ENCODE measurements at places on chromosomes 7 and 10.

GRCh38 chr7:45074528-45075354 lies 14.0 kb downstream of the NACAD start:
- no peak for DNase-seq
- H3K27ac ChIP-seq: peak overlapping the region; percentile 64

DNA sequence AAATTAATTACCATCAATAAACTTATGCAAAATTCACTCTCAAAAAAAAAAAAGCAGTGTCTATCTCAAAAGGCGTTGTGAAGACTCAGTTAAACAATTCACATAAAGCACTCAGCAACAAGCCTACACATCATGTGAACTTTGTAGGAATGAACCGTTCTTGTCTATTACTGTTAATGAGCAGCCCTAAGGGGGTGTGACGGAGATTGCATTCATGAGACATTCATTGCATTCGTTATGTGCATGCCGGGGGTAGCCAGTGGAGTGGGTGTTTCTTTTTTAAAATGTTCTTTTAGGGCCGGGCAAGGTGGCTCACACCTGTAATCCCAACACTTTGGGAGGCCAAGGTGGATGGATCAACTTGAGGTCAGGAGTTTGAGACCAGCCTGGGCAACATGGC lies 193.0 kb downstream of the PRPF18 start:
- H3K36me3 ChIP-seq: peaks cover 49% of the 10 kb centered on the region
- H3K4me3 ChIP-seq: no peak overlapping the region
- H3K27me3 ChIP-seq: peaks cover 2% of the 10 kb centered on the region
- H3K27ac ChIP-seq: no peak overlapping the region

DNA sequence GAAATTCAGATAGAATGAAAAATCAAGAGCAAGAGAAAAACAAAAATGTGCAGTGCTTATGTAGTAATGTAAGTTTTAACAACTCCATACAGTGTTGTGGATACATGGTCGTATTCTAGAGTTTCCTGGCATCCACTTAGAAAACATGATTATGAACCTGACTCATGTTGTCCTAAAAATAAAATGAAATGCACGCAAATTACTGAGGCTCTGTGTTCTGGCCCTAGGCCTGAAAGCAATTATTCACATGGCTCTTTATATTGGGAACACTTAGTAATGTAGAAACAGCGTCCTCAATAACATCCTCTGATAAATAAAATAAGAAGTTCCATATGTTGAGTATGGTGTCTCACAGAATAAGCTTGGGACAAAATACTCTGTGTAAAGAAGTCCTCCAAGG lies 200.2 kb upstream of the SEMA3E start:
- no peaks in the 10 kb centered on the region for H3K36me3 ChIP-seq
- no peak for DNase-seq
- no peaks in the 10 kb centered on the region for H3K27me3 ChIP-seq
- H3K27ac ChIP-seq: no peak overlapping the region
- no peaks in the 10 kb centered on the region for H3K4me1 ChIP-seq

DNA sequence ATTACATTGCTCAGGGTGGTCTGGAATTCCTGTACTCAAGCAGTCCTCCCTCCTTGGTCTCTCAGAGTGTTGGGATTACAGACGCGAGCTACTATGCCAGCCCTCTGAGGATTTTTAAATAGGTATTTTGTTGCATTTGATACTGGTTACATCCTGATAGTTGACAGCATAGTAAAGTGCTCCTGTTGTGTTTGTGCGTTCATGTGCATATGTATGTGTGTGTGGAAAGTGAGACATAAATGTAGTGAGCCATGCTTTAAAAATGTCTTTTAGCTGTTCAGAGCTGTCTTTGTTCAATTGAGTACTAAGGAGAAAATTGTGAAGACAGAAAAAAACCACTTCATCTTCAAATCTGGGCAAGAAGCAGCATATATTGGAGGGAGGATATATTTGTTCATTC lies 27.8 kb downstream of the ZNRF2 start:
- no peaks in the 10 kb centered on the region for H3K36me3 ChIP-seq
- H3K27me3 ChIP-seq: no peaks in the 10 kb centered on the region
- no peak overlapping the region for H3K27ac ChIP-seq
- H3K4me1 ChIP-seq: peaks cover 7% of the 10 kb centered on the region

GRCh38 chr7:73850781-73851207 lies 8.5 kb upstream of the METTL27 start:
- DNase-seq: no peak
- H3K36me3 ChIP-seq: no peaks in the 10 kb centered on the region
- H3K27me3 ChIP-seq: peaks cover 50% of the 10 kb centered on the region
- no peak overlapping the region for H3K4me3 ChIP-seq
- peaks cover 43% of the 10 kb centered on the region for H3K4me1 ChIP-seq
- no peak overlapping the region for H3K27ac ChIP-seq

GRCh38 chr7:157366722-157367121 lies 29.9 kb downstream of the DNAJB6 start:
- no peak overlapping the region for H3K4me3 ChIP-seq
- DNase-seq: no peak
- peaks cover 8% of the 10 kb centered on the region for H3K4me1 ChIP-seq
- no peaks in the 10 kb centered on the region for H3K27me3 ChIP-seq
- H3K36me3 ChIP-seq: peaks cover 88% of the 10 kb centered on the region
- H3K27ac ChIP-seq: no peak overlapping the region

GRCh38 chr7:146216396-146217041 lies 99.9 kb downstream of the CNTNAP2 start:
- H3K4me1 ChIP-seq: no peaks in the 10 kb centered on the region
- no peaks in the 10 kb centered on the region for H3K36me3 ChIP-seq
- DNase-seq: no peak
- peaks cover 4% of the 10 kb centered on the region for H3K27me3 ChIP-seq
- H3K4me3 ChIP-seq: no peak overlapping the region

DNA sequence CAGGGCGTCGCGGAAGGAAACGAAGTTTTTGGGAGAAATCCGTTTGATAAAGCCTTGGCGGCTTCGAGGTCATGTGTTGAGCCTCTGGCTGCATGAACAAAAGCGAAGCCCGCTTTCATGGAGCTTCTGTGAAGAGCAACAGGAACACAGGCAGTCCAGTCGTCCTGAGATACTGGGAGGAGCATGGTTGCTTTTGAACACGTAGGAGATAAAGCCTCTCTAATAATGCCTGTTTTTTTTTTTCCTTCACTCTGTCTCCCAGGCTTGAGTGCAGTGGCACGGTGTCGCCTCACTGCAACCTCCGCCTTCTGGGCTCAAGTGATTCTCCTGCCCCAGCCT lies 473 bp upstream of the ZNF32 start:
- peaks cover 48% of the 10 kb centered on the region for H3K36me3 ChIP-seq
- H3K4me3 ChIP-seq: peak overlapping the region; percentile 92
- peaks cover 6% of the 10 kb centered on the region for H3K27me3 ChIP-seq
- peaks cover 25% of the 10 kb centered on the region for H3K4me1 ChIP-seq
- no peak for DNase-seq
- no peak overlapping the region for H3K27ac ChIP-seq

- H3K4me1 ChIP-seq: peaks cover 35% of the 10 kb centered on the region
- peak overlapping the region; percentile 62 for H3K4me3 ChIP-seq
- DNase-seq: peak; percentile 46
- no peak overlapping the region for H3K27ac ChIP-seq
- no peaks in the 10 kb centered on the region for H3K36me3 ChIP-seq
These were observed 10.7 kb upstream of the DPYSL4 start for GRCh38 chr10:132175907-132176581.
